ENCODE measurements at places on chromosomes 11 and 22. TPM values are rescaled to one million over a fixed set of nuclear protein-coding genes. Genes with fewer than 3 reads are reported as not detected.

TSKU gene
- total RNA-seq: 1.1 TPM

SLC5A12 gene
- not detected for total RNA-seq

LRRC75B gene
- 2.4 TPM for total RNA-seq

PDE2A gene
- total RNA-seq: 0.64 TPM

HEPACAM gene
- total RNA-seq: not detected

NFAM1 gene
- 0.12 TPM for total RNA-seq

LMO2 gene
- total RNA-seq: not detected

OR8G1 gene
- not detected for total RNA-seq

SLC29A2 gene
- 14.3 TPM for total RNA-seq

NXPE1 gene
- total RNA-seq: not detected

Measured in activated T-helper 1 cell treated with anti-CD3 and anti-CD28 coated beads, Interleukin-12 subunit alpha, Interleukin-12 subunit beta, Interleukin-2, Interleukin-4 antibody, amounts not matched to agents 30 ng/mL and 10 ng/mL and 1 ng/mL, durations not matched to agents 14 hours and 24 hours and 36 hours (primary cell).